ENCODE measurements at places on chromosomes 16 and 17.

- DNase-seq, result no peak
These were observed 78.5 kb upstream of the CLEC3A start for GRCh38 chr16:77943801-77944200.

GRCh38 chr17:14790521-14790920, 474.6 kb downstream of the PMP22 start:
- no peak for DNase-seq

DNA sequence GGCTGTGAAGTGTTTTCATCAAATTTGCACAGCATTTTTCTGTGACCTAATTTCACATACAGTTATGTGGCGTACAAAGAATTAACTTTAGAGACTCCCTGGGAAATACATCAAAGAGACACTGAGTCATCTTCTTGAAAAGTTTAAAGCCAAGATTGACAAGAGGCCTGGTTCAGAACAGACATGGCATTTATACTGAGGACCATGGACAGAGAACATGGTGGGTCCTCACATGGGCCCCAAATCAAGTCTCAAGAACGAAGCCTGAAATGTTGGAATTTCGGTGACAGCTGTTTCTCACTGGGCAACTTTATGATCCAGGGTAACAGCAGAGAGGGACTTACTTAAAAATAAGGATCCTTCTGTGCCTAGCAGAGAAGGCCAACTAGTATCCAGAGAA, 311.5 kb upstream of the KCNJ16 start:
- no peak for DNase-seq

- DNase-seq, result no peak
These were observed 15.6 kb downstream of the CTRL start for GRCh38 chr16:67915831-67916723.

GRCh38 chr17:5330981-5331380, 48.9 kb downstream of the RABEP1 start:
- DNase-seq, result no peak

DNA sequence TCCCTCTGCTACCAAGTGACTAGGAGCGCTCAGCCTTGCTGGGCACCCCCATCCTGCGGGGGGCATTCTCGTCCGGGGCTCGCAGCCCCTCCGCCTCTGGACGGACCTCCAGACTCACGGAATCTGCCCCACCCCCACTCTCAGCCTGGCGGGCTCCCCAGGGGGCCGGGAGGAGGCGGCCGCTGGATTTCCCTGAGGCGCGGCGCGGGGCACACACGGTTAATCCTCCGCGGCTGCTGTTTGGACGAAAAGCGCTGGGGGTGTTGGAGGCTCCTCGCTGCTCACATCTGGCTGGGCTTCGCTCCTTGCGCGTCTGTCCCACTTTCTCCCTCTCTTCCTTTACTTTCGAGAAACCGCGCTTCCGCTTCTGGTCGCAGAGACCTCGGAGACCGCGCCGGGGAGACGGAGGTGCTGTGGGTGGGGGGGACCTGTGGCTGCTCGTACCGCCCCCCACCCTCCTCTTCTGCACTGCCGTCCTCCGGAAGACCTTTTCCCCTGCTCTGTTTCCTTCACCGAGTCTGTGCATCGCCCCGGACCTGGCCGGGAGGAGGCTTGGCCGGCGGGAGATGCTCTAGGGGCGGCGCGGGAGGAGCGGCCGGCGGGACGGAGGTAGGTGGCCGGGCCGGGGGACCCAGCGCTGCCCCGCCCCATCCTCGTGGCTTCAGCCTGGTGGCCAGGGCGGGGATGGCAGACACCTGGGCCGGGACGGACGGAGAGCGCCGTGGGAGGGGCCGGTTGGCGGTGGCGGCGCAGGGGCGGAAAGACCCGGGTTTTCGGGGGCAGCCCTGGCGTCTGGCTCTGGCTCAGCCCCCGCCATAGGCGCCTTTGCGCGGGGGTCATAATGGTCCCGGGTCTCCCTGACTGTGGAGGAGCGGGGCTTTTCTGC, at the start of gene C1QTNF1:
Gene C1QTNF1, plus strand, starts transcription at position 284 of the 886 bp plus-strand sequence. CDS start 19,800 bp downstream, outside the sequence.
- peak; percentile 58 for DNase-seq

DNA sequence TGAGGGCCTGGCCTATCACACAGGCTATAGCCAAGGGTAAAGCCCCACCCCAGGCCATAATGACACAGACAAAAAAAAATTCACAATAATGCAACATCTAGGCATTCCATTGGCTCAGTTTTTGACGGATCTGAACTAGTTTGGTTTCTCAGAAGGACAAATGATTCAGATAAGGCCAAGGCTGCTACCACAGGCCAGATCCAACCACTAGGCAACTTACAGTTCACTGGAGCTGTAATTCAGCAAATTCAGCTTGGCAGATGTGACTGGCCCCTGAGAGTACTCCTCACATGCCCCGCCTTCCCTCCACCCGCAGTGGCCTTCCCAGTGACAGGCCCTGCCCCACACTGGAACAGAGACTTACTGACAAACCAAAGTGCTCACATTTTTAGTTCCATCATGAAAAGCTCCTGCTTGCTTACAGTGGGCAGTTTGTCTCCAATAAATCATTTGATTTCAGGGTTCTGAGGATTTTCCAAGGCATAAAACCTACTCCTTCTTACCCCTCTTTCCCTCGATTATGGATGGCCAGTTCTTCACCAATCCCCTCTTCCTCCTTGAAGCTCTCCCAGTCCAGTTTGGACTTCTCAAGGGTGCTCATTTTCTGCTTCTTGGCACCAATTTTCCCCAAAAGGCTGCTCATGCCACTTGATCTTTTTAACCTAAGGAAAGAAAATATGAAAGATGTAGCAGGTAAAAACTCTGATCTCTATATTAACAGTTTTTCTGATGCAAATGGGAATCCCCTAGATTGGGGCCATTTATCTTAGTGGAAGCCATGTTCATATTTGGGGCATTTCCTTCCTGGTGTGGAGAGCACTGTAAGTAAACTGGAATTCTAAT, 53.3 kb upstream of the BCAR1 start:
- DNase-seq, result no peak

Measured in stimulated activated naive CD8-positive, alpha-beta T cell treated with anti-CD3 and anti-CD28 coated beads, Interleukin-15, Interleukin-2, amounts not matched to agents 100 U/mL and 50 U/mL, for 24 hours (primary cell).